Frontal cortex (tissue), 4 donors: ENCODE measurements at places on chromosomes 13 and 19. TPM values are rescaled to one million over a fixed set of nuclear protein-coding genes. Genes with fewer than 3 reads are reported as not detected.

The IQCN gene
- 0.41 TPM for total RNA-seq

The ZNF329 gene
- 42.4 TPM for total RNA-seq

The ZNF552 gene
- 9.0 TPM for total RNA-seq

The TMEM150B gene
- total RNA-seq = not detected

The ZNF83 gene
- 29.3 TPM for total RNA-seq

The FGF21 gene
- total RNA-seq = not detected

The TMEM59L gene
- total RNA-seq = 34.2 TPM

The CEACAM7 gene
- not detected for total RNA-seq

The IGFL1 gene
- not detected for total RNA-seq

GRCh38 chr13:30743319-30744055 lies 8.1 kb downstream of the ALOX5AP start:
- peak; percentile 21 for DNase-seq

- DNase-seq = no peak
Measured at GRCh38 chr19:5974721-5975387, 3.1 kb downstream of the RANBP3 start.

GRCh38 chr13:44118881-44119280 lies 239.2 kb downstream of the LACC1 start:
- DNase-seq = no peak

DNA sequence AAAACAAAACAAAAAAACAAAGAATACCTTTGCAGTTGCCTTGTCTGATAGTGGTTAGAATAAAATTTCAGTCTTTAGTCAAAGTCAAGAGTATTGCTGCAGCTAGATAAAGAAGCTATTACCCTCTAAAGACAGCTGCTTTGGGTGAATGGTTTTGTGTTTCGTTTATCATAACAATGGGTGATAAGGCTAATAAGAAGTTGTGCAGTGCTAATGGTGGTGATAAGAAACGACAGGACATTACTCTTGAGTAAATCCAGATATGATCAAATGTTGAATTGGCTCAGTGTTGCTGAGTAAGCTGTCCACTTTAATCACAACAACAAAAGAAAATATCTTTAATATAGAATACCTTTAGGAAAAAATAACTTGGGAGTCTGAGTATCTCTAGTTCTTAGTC lies 1825.3 kb downstream of the SLITRK5 start:
- DNase-seq = no peak

DNA sequence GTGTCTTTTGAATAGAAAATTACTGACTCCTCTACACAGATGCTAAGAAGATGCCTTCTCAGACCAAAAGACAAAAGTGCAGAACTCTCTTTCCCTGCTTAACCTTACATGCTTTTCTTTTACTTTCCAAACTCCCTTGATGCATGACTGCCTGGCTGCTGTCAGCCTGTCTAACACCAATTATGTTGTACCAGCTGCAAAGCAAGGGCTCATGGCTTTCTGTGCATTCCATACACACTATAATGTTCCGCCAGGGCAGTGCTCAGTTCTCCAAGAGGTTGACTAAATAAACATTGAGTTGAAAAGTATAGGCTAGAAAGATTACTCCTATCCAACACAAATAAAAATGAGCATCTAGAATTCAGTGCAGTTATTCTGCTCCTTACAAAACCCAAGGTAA lies 330.4 kb upstream of the NBEA start:
- DNase-seq = no peak

GRCh38 chr19:55464662-55465054 lies at the start of gene C19orf85:
Gene C19orf85, minus strand, starts transcription at chr19:55464751. Its CDS starts 197 bp downstream, at chr19:55464554.
- DNase-seq = no peak

DNA sequence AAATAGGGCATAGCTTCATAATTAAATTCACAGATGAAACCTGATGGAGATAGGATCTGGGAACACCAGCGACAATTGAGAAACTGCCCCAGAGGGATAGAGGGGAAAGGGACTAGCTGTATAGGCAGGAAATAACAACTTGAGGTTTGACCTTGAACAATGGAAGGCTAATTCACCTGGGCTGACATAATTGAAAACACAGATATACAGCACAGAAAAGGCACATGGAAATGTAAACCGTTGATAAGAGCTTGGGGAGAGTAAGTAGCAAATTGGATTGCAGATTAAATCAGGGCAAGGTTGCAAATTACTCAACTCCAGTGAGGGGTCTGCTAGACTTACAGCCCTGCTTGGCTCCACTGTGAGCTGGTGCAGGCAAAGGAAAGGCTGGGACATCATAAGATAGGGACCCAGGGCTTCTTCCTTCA lies 246.7 kb downstream of the DLEU7 start:
- no peak for DNase-seq

DNA sequence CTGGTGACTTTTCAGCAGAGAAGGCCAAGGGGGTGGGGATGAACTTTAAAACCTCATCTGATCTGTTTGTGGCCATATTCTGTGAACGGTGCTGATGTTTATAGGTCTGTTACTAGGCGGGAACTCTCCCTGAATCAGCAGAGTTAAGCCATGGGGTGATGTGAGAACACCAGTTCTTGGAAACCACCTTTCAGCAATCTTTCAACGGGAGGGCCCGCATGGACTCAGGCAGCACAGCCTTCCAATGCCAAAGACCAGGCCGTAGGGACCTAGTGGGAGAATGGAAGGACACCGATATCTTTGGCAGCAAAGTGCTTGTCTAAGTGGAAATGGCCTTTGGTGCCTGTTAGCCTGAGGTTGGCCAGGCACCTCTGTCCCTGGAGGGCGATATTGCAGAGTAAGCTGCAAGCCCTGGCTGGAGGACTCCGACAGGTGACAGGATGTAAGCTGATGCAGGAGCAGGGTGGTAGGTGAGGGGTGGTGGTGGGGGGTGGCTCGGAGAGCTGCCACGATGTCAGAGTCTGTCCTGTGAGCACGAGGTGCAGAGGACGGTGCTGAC lies 57.0 kb downstream of the ERCC5 start:
- no peak for DNase-seq

- no peak for DNase-seq
Measured at GRCh38 chr13:87590518-87590917, 80.7 kb upstream of the SLITRK5 start.

- DNase-seq = peak; percentile 21
Measured at GRCh38 chr13:31046711-31047279, 114.3 kb downstream of the TEX26 start.

DNA sequence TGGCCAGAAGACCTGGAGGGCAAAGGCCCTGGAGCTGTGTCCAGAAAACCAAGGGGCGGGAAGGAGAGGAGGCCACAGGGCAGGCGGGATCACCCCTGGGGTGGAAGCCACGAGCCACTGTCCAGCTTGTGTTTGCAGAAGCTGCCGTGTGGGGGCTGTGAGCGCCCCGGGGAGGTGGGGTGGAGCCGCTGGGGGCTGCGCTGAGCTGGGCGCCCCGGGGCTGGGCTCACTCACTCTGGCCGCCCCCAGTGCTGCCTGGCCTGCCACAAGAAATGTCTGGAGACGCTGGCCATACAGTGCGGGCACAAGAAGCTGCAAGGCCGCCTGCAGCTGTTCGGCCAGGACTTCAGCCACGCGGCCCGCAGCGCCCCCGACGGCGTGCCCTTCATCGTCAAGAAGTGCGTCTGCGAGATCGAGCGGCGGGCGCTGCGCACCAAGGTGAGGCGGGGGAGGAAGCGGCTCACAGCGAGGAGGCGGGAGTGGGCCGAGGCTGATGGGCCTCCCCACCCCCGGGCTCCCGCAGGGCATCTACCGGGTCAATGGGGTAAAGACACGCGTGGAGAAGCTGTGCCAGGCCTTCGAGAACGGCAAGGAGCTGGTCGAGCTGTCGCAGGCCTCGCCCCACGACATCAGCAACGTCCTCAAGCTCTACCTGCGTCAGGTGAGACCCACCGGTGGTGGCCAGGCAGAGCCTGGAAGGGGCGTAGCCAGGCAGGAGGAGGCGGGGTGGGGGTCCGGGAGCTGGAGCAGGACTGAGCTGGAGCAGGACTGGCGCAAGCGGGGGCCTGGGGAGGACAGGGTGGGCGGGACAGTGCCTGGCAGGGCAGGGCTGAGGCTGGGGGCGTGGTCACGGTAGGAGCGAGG lies 13.6 kb downstream of the POLR2E start:
- no peak for DNase-seq

DNA sequence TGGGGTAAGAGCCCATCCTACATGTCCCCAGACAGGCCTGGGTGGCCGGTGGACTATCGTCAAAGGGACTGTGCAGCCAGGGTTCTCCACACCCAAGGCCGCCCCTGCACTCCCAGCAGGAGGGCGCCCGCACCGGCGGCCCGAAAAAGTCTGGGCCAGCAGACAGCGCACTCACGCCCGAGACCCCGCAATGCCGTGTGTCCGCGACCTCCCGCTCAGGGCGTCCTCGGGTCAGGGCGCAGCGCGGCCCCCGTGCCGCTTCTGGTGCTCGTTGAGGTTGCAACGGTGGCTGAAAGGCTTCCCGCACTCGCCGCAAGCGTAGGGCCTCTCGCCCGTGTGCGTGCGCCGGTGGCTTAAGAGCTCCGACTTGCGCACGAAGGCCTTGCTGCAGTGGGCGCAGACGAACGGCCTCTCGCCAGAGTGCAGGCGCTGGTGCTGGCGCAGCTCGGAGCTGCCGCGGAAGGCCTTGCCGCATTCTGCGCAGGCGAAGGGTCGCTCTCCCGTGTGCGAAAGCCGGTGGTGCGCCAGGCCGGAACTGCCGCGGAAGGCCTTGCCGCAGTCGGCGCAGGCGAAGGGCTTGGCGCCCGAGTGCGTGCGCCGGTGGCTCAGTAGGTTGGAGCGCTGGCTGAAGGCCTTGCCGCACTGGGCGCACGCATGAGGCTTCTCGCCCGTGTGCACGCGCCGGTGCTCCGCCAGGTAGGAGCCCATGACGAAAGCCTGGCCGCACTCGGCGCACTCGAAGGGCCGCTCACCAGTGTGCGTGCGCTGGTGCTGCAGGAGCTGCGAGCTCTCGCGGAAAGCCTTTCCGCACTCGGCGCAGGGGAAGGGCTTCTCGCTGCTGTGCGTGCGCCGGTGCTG lies 2.8 kb upstream of the A1BG start:
- no peak for DNase-seq

DNA sequence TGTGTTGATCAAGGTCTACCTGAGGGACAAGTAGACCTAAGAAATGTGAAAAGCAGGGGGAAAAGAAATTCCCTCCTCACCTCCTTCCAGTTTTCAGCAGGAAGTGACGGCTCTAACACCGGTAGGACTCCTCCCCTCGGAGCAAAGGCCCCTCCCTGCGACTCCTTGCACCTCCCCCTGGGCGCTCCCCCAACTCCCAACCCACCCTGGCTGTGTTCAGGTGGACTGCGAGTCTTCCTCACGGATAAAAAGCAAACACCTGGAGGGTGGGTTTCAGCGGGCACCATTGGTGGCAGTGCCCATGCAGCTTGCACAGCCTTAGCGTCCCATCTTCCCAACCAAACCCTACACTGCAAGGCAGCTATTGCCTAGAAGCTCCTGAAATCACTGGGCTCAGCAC lies 124.5 kb downstream of the COL4A1 start:
- no peak for DNase-seq

GRCh38 chr19:34960103-34960805 lies 3.8 kb downstream of the ZNF792 start:
- DNase-seq = no peak

- no peak for DNase-seq
Measured at GRCh38 chr13:85651440-85651839, 147.8 kb downstream of the SLITRK6 start.

DNA sequence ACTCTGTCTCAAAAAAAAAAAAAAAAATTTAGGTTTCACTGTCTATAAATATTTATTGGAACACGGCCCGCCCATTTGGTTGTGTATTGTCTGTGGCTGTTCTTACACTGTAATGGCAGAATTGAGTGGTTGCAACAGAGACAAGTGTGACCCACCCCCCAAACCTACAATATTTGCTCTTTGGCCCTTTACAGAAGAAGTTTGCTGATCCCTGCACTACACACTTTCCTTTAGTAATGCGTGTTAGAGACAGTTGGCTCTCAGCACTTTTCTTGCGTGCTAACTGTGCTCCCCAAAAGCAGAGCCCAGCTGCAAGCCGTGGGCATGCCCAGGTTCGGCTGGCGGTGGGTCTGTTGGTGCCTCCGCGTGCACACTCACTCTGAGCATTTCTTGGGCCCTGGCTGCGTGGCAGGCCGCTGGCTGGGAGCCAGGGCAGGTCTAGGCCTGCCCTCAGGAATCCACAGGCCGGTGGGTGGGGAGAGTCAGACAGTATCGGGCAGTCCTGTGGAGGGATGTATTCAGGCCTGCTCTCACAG lies 72.6 kb downstream of the SIPA1L3 start:
- no peak for DNase-seq

DNA sequence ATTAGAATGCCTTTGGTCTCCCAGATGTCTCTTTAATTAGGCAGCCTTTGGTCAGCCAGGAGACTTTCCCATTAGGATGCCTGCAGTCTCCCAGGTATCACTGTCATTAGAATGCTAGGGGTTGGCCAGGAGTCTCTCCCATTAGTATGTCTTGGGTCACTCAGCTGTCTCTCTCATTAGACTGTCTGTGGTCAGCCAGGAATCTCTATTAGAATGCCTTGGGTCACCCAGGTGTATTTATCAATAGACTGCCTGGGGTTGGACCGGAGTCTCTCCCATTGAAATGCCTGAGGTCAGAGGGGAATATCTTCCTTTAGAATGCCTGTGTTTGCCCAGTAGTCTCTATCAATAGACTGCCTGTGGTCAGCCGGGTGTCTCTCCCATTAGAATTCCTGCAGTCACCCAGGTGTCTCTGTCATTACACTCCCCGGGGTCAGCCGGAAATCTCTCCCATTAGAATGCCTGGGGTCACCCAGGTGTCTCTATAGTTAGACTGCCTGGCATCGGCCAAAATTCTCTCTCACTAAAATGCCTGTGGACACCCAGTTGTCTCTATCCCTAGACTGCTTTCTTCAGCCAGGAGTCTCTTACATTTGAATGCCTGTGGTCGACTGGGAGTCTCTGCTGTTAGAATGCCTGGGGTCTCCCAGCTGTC lies 1460.3 kb downstream of the UQCRFS1 start:
- DNase-seq = no peak

- no peak for DNase-seq
Measured at GRCh38 chr19:16927883-16928282, 39.1 kb downstream of the F2RL3 start.

- no peak for DNase-seq
Measured at GRCh38 chr13:102555914-102556553, 40.8 kb upstream of the TPP2 start.

DNA sequence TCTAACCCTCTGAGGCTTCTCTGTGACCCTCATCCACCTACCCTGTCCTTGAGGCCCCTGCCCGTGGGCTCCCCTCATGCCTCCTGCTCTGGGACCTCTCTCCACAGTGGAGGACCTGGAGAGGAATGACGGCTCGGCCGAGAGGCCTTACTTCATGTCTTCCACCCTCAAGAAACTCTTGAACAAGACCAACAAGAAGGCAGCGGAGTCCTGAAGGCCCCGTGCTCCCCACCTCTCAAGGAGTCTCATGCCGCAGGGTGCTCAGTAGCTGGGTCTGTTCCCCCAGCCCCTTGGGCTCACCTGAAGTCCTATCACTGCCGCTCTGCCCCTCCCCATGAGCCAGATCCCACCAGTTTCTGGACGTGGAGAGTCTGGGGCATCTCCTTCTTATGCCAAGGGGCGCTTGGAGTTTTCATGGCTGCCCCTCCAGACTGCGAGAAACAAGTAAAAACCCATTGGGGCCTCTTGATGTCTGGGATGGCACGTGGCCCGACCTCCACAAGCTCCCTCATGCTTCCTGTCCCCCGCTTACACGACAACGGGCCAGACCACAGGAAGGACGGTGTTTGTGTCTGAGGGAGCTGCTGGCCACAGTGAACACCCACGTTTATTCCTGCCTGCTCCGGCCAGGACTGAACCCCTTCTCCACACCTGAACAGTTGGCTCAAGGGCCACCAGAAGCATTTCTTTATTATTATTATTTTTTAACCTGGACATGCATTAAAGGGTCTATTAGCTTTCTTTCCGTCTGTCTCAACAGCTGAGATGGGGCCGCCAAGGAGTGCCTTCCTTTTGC lies 10.8 kb upstream of the ILF3 start:
- DNase-seq = no peak

- DNase-seq = peak; percentile 77
Measured at GRCh38 chr19:48513289-48514122, 1.9 kb upstream of the LMTK3 start.

- no peak for DNase-seq
Measured at GRCh38 chr19:812747-813218, 9.0 kb downstream of the PLPPR3 start.
